ENCODE measurements at places on chromosomes 2 and 18.

GRCh38 chr18:58649966-58650816 is 21.1 kb upstream of the MALT1 start:
- peak; percentile 19 for DNase-seq

- DNase-seq = no peak
These were observed 104.3 kb downstream of the SRBD1 start for GRCh38 chr2:45506756-45507155.

DNA sequence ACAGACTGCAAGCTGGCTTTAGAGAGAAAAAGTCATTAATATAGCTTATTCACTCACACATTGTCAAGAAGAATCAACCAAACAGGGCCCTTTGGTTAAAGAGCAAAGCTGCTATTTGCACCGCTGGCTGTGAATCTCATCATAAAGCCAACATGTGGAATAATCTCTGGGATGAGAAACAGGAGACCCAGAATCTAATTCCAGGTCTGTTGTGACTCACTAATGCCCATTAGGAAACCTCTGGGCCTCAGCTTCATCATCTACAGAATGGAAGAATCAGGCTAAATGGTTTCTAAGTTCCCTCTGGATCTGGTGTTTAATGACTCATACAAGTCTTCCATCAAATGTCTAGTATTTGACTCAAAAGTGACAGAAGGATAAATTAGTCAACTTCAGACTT is 591.7 kb upstream of the DDX18 start:
- DNase-seq = no peak

DNA sequence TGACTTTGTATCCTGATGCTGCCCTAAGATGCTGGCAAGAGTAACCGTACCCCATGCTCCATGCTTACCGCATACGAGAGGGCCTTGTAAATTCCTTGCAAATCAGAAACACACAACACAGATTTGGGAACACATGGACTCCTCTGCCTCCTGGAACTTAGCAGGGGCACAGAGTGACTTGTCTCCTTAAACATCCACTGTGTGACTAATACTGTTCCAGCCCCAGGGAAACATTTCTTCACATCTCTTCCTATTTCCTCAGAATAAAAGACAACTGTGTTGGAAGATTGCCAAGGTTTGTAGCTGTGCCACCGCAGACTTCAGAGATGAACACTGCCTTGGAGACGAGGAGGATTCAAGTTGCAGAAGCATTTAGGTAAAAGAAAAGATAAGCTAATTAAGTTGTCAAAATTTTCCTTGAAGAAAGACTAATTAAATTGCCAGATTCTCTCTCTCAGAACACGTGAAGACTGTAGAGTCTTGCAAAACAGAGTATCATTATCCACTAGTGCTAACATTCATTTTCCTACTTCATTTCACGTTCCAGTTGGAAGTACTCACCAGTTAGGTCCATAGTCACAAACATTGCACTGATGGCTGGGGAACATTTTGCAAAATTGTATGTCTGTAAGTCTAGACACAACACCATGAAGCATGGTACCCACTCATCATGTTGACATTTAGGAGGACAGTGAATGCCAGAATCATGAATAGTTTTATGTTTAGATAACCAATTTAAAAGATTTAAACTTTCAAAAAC is 188.8 kb downstream of the TSN start:
- no peak for DNase-seq

- no peak for DNase-seq
These were observed 382.7 kb upstream of the SALL3 start for GRCh38 chr18:78596794-78597345.

- DNase-seq = no peak
These were observed 49.5 kb downstream of the ANTXR1 start for GRCh38 chr2:69062307-69062962.

DNA sequence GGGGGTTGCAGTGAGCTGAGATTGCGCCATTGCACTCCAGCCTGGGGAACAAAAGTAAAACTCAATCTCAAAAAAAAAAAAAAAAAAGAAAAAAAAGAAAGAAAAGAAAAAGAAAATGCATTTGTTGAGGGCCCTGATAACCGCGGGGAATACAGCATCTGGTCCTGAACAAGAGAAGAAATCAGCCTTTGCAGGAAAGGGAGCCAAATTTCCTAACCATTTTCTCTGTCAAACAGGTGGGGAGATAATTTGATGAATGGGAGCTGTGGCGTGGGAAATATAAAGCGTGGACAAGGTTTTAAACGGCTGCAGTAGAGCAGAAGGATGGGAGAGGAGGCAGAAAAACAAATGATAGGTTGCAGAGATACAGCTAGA is 864 bp downstream of the E2F6 start:
- no peak for DNase-seq

- no peak for DNase-seq
These were observed 282.5 kb downstream of the CLIP4 start for GRCh38 chr2:29397713-29398112.

DNA sequence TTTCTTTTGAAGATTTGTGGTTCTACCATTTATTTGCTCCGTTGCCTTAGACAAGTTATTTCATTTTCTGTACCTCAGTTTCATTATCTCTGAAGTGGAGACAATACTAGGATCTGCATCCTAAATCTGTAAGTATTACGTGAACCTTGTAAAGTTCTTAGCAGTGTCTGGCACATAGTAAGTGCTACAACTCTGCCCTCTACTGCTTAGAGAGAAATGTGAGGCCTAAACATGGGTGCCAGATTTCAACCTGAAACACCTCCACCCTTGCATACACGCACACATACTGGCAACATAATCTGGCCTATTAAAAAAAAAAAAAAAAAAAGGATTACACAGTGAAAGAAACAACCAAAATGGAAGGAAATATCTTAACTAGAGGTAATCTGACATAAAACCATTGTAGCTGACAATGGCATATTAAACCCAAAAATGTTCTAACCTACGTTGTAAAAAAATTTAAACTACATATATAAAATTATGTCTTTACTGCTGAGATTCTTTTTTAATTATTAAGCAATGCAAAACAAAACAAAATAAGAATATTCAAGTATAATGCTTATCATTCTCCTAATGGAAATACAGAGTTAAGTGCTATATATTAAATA is 132.6 kb downstream of the MAP2 start:
- no peak for DNase-seq

- DNase-seq = no peak
These were observed 419.3 kb upstream of the VWC2L start for GRCh38 chr2:213991453-213992108.

DNA sequence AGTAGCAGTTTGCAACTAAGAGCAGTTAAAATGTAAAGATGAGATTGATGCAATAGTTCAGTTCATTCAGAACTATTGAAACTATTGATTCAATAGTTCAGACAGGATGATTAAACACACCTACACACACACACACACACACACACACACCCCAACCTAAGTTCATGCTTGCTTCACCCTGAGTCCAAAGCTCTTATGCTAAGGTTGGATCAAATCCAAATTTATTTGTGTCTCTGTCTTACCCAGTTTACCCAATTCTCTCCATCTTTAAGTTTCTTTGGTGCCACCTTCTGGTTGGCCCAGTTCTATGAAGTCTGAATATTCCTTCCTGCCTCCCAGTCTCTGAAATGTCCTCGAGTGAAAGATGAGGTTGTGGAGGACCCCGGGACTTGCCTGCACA is 5.1 kb downstream of the SERPINB8 start:
- no peak for DNase-seq

DNA sequence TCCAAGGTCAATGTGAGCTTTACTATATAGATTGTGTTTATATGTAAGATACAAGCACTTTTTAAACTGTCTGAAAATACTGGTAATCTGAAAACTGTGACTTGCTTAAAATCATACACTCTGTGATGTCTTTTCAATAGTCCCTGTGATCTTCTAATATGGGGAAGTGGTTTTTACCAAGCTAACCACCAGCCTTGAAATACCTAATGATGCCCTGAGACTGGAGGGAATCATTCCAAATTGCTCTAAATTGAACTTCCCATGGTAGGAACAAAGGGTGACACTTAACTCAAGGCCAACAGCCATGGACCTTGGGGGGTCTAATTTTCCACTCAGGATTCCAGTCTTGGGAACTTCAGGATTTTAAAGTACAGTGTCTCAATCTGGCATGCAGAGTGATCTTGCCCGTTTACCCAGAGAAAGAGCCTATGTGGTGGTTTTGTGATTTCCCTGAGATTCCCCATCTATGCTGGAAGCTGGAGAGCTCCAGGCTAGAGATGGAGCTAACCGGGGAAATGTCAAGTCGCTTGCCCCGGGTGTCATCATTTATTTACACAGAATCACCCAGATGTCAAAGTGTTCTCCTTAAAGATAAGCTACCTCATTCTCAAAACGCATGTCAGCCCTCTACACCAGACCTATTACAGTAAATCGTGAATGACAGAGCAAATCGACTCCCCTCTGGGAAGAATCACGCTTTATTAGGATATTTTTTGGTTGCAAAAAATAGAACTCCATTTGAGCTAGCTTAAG is 198.5 kb downstream of the SP3 start:
- no peak for DNase-seq

GRCh38 chr2:7829241-7829640 is 852.6 kb upstream of the ID2 start:
- DNase-seq = no peak

- no peak for DNase-seq
These were observed 19.2 kb upstream of the SPATA3 start for GRCh38 chr2:230976671-230977171.

All from stimulated activated CD4-positive, alpha-beta T cell treated with anti-CD3 and anti-CD28 coated beads, Interleukin-4, amount 100 ng/mL, for 4 hours (primary cell).